GM12892 (cell line): ENCODE measurements at places on chromosomes 1 and 21.

- peak; percentile 56 for DNase-seq
Measured at GRCh38 chr21:37257967-37258877, 8.9 kb downstream of the VPS26C start.

- no peak for DNase-seq
Measured at GRCh38 chr1:91742848-91743292, 143.1 kb downstream of the TGFBR3 start.

- no peak for DNase-seq
Measured at GRCh38 chr21:42543106-42543847, 29.6 kb downstream of the SLC37A1 start.

DNA sequence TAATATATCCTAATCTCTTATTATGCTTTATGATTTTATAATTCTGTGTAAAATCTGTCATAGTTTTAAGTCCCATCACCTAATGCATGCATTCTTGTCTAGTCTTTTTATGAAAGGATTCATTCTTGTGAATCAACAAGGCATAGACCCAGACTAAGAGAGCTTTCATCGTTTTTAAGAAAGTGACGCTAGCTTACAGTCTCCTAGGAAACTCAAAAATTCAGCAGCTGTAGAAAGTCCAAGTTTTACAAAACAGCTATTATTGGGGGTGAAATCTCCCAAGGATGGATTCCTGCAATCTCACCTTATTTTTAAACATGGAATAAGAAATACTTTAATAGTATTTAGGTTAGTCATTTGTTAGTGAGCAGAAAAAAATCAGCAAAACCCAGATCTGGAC, 104.7 kb downstream of the NCAM2 start:
- DNase-seq, result no peak

GRCh38 chr1:154616659-154617345, 8.8 kb upstream of the ADAR start:
- no peak for DNase-seq

- no peak for DNase-seq
Measured at GRCh38 chr1:109993885-109994284, 9.3 kb downstream of the AHCYL1 start.

DNA sequence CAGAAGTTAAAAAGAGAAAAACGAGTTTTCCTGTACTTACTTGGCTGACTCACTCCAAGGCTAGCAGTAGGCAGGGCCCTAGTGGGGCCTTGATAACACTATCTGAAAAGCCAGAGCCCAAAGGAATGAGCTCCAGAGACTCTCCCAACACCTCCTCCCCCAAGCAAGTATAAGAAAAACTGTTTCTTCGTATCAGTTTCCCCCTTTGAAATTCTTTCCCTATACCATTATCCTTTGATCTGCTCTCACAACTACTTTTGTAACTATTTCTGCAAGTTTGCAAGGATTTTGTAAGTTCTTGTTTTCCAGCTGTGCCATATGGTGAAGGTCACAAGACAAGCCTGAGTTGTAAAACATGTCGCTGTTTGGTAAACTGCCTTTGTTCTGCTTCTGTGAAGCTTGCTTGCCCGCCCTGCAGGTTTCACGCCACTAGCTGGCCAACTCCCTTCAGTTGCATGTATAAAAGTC, 36.5 kb upstream of the KCNJ15 start:
- no peak for DNase-seq

DNA sequence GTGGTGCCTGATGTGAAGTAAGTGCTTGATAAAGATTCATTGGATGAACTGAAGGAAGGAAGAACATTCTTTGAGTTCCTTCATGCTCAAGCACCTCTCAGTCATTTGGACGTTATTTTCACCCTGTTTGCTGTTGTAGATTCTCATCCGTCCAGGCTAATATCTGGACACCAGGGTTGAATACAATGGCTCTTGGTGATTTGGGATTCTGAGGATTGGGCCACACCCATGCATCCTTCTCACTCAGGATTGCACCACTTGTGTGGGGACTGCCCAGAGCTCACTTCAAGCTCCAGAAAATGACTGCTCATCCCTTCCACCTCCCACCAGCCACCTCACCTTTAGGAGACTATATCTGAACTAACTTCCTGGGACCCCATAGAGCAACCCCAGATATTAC, 117.1 kb upstream of the IPO9 start:
- no peak for DNase-seq

GRCh38 chr1:174841747-174842146, 158.0 kb upstream of the CACYBP start:
- DNase-seq, result no peak

DNA sequence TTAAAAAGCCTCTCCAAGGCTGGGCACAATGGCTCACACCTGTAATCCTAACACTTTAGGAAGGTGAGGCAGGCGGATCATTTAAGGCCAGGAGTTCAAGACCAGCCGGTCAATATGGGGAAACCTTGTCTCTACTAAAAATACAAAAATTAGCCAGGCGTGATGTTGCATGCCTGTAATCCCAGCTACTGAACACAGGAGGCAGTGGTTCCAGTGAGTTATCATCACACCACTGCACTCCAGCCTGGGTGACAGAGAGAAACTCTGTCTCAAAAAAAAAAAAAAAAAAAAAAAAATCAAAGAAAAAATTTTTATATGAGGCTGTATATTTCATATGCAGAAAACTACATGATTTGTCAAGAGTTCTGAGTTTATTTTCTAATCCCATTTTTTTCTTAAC, 1107.1 kb upstream of the TMPRSS15 start:
- DNase-seq, result no peak

GRCh38 chr1:48196237-48196636, 26.3 kb upstream of the SLC5A9 start:
- DNase-seq, result no peak

DNA sequence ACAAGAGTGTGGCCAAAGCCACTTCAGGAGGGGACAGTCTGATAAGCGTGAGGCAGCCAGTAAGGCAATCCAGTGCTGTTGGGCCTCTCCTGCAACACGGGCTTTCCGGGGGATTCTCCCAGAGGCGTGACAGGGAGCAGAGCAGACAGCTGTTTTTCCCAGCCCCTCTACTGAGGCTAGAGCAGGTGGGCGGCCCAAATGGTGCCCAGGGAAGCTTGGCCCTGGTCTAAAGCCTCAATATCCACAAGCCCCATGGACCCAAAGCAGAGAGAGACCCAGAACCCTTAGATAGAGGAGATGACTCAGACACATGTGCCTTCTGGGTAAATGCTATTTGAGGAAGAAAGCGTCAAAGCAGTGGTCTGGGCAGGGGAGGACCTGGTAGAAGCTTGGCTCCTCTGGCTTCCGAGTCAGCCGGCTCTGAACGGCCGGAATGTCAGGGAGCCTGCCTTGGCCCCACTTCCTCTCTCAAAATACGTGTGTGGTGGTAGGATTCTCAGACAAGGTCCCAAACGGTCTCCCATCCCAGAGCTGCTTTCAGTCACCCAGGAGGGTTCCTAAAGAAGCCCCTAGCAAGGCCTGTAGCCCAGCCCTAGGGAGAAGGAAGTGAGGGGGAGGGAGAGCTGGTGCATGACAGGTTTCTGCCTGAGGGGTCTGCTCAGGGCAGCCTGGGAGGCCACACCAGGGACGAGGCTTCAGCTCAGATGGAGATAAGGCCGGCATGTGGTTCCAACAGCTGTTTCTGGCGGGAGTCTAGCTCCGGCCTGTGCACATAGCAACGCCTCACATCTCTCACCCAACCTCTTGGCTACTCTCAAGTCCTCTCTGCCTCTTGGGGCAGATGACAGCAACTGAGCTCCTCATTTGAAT, 28.8 kb downstream of the PIK3C2B start:
- DNase-seq, result no peak

- DNase-seq, result peak; percentile 34
Measured at GRCh38 chr21:41283211-41283818, 33.3 kb upstream of the FAM3B start.

DNA sequence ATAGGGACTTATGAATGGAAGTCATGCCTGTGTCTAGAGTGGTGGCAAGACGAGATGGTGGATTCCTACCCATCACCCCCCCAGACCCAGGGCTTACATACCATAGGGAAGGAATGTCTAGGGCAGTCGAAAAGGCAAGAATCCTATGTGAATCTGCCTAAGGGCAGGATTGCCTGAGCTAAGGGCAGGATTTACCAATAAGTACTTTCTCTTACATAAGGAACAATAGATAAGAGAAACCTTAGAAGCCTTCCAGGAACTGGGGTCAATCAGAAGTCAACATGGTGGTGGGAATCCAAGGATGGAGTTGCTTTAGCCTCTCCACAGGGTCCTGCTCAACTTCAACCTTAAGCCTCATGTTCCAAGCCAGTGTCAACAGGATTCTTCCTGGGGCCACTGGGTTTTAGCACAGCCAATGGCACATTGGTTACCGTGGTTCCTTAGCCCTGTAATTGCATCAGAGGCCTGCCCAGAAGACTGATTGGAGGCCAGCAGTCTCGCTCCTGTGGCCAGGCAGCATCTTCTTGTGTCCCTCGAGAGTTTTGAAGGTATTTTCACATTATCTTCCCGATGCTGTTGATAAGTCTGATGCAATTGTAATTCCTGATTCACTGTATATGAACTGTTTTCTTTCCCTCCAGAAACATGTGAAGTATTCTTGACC, 20.7 kb downstream of the BACE2 start:
- DNase-seq, result no peak

DNA sequence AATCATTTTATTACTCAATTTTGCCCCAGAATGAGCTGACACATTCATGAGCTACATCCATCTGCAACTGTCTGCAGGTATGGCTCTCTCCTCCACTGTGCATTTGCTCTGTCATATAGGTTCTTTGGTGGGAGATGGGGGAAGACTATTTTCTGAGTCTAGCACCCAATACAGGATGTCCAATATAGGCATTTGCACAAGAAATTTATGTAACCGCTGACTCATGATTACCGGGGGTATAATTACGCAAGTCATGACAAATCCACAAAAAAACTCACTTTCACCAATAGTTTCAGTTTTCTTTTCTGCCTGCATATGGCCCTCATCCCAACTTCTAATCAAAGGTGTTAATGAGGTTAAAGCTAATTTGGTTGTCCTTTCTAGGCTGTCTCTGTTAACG, 17.5 kb upstream of the VSIG8 start:
- no peak for DNase-seq

- peak; percentile 75 for DNase-seq
Measured at GRCh38 chr1:153749408-153750005, 21.7 kb downstream of the INTS3 start.

- DNase-seq, result no peak
Measured at GRCh38 chr1:29835874-29836273, 599.6 kb downstream of the PTPRU start.

DNA sequence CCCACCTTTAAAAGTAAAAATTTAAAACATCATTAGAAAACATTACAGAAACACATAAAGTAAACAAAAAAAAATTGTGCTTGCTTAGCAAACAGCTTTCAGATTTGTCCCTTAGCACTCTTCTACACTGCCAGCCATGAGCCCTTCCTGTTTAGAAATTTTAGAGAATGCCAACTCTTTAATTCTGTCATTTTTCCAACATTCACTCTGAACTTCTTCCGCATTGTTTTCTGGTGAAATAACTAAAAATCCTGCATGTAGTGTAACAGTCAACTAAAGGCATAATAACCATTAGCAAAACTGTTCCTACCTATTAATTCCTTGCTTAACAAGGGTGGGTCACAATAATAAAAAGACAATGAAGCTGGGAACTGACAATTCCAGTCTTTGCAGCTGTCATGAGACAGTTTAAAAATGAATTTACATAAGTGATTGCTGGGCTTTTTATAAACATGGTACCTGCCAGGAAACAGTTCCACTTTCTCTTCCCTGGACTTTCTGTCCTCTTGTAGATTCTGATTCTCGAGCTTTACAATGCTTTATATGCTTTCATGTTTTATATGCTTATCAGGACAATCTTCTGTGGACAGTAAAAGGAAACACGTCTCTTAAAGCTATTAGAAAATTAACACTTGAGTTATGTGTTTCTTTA, 19.0 kb downstream of the GNG12 start:
- no peak for DNase-seq

DNA sequence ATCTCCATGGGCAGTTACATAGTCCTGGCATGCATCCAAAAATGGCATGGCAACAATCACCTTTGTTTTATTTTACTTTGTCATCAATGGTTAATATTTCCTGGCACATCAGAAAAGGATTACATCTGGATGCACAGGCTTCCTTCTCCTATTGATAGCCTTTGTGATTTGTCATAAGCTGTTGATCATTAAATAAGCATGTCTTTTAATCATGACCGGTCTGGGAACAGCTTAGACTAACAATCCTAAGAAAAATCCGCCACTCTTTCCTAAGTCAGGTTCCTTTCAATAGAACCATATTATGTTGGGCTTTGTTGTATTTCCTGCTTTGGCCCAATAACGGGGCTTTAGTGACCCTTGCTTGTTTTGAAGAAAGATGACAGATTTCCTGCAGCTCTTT, 330.6 kb downstream of the DUSP10 start:
- no peak for DNase-seq

- DNase-seq, result no peak
Measured at GRCh38 chr1:102640312-102640711, 468.0 kb downstream of the COL11A1 start.

- no peak for DNase-seq
Measured at GRCh38 chr1:53588053-53588779, 129.0 kb downstream of the DMRTB1 start.

- no peak for DNase-seq
Measured at GRCh38 chr21:36966821-36967768, 626 bp upstream of the HLCS start.

DNA sequence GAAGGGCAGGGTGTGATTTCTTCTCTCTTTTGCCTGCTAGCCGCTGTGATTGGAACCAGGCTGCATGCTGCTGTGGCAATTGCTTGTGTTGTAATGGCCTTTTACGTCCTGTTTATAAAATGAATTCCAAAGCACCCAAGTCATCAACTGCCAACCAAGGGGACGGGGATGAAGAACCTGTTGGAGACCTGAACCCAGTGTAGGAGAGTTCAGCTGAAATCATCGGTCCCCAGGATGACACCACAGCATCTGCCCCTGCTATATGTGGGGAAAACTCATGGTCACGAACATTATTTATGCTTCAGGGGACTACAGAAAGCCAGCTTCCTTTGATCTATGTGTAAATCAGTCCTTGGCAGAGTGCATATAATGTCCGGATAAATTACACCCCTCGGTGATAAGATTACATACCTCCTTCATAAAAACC, 3.8 kb downstream of the TMEM167B start:
- no peak for DNase-seq

DNA sequence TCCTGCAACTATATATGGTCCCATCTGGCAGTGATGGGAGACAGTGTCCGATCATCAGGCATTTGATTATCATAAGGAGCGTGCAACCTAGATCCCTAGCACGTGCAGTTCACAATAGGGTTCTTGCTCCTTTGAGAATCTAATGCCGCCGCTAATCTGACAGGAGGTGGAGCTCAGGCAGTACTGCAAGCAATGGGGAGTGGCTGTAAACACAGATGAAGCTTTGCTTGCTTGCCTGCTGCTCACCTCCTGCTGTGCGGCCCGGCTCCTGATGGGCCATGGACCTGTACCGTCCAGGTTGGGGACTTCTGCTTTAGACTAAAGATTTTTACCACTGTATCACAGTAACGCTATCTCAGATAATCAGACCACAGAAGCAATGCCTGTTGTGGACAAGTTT, 63.8 kb downstream of the TGFB2 start:
- no peak for DNase-seq

DNA sequence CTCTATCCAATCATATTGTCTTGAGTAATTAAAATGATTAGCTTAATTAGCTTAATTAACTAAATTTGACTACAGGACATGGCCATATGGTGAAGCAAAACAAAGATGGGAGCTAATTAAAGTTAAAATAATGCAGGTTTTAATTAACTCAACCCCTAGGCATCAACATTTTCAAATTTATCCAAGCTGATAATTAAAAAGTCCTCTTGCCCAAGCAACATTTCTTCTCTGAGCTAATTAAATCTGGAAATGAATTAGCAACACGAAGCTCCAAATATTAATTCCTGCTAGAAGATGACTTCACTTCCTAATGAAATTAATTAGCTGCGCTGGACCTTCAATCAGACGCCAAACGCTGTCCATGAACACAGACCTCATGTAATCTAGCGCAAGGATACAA, 27.9 kb downstream of the LMO4 start:
- DNase-seq, result no peak
